ENCODE measurements at places on chromosomes 7 and 10.

GRCh38 chr7:106216923-106217542 is 67.8 kb downstream of the NAMPT start:
- DNase-seq: no peak

- no peak for DNase-seq
Observed at GRCh38 chr10:98696516-98696915, 249.8 kb upstream of the HPS1 start.

DNA sequence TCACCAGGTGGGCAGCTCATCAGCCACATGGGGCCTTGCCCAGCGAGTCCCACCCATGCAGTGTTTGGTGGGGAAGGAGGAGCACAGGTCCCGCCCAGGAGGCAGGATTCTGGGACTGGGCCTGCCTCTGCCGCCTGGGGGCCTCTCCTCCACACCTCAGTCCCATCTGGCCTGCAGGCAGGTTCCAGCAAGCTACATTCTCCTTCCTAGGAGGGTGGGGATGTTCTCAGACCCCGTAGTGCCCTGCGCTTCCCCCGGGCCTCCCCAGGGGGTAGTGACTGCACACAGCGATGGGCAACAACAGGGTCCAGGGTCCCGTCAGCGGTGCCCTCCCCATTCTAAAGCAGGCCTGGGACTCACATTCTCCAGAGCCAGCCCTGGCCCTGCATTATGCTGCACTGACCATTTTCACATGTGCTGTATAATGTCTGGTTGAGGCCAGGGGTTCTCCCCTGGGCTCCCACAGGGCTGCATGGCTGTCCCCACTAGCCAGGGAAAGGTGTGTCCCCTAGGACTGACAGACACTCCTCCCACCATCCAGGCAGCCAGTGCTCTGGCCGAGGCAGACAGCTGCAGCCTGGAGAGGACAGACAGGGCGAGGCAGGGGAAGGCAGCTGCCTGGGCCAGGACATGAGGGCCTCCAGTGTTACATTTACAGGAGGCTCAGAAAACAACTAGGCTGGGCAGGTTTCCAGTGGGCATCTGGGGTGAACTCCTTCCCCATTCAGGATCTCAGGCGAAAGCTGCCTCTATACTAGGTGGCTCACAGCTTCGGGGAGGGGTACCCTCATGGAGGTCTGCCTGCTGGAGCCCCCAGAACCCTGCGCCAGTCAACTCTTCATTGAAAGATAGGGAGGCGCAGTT is 9.3 kb downstream of the RASGEF1A start:
- DNase-seq: no peak

DNA sequence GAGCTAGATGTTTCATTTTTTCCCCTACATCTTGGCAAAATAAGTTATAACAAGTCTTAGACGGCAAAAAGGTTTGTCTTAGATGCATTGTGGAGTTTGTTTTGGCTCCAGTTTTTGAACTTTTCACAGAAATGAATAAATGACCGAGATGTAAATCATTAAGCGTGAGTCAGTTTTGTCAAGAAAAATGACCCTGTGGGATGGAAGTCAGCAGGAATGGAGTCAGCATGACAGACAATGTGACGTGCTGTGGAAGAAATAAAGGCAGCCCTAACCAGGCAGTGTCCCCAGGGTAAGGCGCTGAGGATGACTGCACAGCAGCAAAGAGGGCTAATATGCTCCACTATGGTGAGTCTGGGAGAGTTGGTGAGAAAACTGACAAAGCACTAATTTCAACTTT is 163.2 kb downstream of the NOC3L start:
- no peak for DNase-seq

DNA sequence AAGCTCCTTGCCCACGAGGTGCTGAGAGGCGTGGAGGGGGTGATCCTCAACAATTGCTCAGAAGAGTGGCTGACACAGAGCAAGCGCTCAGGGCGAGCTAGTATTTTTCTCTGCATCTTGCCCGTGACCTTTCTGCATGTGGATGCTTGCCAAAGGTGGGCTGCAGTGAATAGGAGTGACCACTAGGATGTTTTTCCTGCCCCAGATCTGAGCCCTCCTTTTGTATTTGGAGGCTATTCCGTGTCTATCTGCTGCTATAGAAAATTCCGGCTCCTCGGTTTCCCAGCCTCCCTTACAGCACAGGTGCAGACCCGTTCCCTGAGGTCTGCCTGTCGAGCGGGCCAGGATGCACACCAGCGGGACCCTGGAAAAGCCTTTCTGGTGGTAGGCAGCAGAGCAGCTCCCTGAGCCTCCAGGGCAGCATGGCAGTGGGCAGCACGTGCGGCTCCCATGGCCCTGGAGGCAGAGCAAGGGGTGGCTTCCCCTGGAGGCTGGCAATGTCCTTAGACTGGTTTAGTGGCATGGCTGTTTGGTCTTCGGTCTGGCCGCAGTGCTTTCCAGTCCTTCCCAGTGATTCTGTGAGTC is 145.1 kb upstream of the PCBD1 start:
- DNase-seq: no peak

GRCh38 chr7:99006739-99007424 is 128.6 kb downstream of the TRRAP start:
- DNase-seq: no peak

- peak; percentile 78 for DNase-seq
Observed at GRCh38 chr10:102119417-102120141, 589 bp downstream of the LDB1 start.

DNA sequence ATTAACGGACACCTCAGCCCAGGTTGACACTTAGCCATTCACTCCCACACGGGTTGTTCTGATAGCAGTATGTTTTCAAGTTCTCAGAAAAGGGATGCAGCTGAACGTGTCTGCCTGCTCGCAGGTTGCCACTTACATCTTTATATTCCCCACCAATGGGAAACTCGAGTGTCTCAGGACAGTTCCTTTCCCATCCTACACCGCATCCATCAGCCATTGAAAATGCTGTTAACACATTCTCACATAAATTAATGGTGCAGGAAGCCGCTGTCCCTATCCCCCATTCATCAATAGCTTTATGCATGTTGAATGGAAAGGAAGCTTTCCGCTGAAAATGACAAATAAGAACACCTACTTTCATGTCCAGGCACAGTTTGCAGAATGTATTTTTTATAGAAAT is 1.7 kb upstream of the FGFR2 start:
- no peak for DNase-seq

DNA sequence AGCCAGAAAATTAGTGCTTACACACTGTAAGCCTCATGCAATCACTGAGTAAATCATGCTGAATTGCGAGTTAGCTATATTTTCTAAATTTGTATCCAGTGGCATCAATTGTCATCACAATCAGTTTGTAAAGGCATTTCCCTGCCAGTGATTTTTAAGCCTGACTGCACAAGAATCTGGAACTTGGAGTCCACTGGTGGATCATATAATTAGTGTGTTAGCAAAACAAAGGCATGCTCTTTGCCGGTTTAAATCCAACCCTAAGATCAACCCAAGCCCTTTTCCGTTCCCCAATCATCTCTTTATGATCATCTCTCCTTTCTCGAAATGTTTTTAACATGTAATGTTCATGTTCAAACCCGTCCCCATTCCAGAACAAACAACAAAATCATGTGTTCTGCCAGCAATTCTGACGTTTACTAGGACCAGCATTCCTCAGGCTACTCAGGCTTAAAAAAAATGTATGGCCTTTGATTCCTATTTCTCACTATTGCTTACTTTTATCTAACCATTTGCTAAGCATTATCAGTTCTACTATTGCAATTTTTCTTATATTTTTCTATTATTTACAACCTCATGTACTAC is 649.2 kb downstream of the SORCS1 start:
- peak; percentile 75 for DNase-seq

DNA sequence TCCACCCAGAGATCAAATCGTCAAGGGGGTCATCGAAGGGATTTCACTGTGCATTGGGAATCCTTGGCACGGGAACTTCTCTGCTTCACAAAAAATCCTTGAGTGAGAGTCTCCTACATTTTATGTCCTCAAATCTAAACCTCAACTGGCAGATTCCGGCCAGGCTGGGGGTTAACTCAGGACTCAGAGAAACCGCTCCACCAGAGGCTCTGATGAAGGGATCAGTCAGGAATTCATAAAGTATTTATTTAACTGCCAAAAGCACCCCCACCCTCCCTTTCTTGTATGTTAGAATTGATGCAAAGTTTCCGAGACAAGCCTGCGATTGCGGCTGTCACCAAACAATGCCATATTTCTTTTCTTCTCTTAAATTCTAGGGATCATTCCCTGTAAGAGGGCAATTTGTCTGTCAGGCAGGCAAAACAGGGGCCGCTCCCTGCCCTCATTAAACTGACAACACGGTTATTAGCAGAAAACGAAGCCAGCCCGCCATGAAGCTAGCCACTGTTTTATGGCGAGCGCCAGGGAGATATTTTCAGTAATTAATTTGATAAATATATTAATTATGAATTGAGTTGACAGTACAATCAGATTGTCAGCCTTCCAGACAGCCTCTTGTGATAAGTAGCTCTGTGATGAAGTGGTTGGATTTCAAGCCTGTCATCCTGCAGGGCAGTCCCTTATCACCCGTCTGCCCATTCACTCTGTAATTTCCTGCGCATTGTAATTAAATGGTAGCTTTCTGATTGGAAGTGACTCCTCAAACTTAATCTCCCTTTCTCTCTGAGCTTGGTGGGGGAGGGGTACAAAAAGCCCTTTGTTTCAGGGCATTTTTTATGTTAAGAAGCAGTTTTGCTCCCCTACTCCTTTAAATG is 153.0 kb upstream of the GPR26 start:
- peak; percentile 88 for DNase-seq

GRCh38 chr10:133091316-133091715 is 3.6 kb downstream of the ADGRA1 start:
- no peak for DNase-seq

GRCh38 chr7:41693150-41693997 is 9.5 kb downstream of the INHBA start:
- no peak for DNase-seq

GRCh38 chr10:93488956-93489528 is 6.9 kb upstream of the MYOF start:
- no peak for DNase-seq

DNA sequence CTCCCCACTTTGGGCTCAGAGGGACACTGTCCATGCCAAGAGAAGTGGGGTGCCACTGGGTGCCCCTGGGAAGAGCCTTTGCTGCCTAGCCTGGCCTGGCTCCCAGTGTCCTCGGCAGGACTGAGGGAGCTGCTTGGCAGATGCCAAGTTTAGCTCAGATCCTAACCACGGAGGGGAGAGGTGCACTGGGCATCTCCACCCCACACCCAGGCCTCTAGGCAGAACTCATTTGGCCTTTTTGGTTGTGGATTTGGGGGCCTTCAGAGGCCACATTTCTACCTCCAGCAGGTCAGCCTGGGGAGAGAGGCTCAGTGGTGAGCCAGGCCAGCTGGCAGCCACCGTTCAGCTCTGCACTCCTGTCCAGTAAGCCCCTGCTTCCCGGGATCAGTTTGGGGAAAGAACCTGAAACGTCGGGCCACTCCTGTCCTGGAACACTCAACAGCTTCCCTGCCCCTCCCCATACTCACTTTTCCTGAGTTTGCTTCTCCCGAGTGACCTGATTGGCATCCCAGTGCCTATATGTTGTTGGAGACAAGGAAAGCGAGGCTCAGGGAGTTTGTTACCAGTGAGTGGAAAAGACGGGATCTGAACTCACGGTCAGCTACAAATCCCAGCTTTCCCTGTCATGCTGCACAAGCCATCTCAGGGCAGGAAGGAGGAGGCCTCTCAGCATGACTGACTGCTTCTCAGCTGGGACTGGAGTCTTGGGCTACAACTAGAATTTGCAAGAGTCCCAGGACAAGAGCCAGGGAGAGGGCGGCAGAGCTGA is 11.2 kb upstream of the CXCL12 start:
- no peak for DNase-seq

GRCh38 chr7:10579561-10579960 is 394.1 kb upstream of the PHF14 start:
- DNase-seq: no peak

- peak; percentile 49 for DNase-seq
Observed at GRCh38 chr7:100726996-100727761, 6.2 kb upstream of the ZAN start.

DNA sequence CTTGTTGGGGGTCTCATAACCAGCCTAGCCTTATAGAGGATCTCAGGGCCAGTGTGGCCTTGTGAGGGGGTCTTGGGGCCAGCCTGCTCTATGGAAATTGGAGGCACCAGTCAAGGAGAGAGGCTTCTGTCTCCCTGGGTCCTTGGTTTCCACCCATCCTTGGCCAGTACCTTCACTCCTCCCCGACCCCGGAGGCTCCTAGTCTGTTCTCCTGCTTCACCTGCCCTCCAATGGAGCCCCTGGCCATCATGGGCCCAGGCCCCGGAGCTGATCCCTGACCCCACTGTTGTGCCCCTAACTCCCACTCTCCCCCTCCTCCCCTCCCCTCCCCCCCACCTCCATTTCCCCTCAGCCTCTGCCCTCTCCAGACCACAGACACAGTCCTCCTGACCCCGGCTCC is 29.7 kb downstream of the RASGEF1A start:
- DNase-seq: no peak

DNA sequence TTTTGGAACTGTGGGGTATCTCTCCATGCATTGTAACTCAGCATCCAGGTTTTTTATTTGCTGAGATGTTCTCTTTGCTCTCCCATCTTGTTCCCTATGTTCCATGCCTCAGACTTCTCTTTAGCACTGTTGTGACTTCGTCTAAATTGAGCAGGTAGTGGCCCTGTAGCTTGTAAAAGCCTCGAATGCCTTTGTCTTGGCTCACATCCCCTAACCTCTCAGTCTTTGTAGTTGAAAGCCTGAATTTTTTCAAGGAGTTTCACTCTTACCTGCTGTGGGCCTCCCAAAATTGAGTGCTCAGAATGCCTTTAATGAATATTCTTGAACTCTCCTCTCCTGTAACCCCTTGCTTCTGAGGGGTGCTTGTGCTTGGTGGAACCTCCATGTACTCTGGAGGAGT is 1137.3 kb downstream of the REEP3 start:
- DNase-seq: no peak

GRCh38 chr10:6065835-6066234 is 3.7 kb upstream of the IL2RA start:
- DNase-seq: no peak

DNA sequence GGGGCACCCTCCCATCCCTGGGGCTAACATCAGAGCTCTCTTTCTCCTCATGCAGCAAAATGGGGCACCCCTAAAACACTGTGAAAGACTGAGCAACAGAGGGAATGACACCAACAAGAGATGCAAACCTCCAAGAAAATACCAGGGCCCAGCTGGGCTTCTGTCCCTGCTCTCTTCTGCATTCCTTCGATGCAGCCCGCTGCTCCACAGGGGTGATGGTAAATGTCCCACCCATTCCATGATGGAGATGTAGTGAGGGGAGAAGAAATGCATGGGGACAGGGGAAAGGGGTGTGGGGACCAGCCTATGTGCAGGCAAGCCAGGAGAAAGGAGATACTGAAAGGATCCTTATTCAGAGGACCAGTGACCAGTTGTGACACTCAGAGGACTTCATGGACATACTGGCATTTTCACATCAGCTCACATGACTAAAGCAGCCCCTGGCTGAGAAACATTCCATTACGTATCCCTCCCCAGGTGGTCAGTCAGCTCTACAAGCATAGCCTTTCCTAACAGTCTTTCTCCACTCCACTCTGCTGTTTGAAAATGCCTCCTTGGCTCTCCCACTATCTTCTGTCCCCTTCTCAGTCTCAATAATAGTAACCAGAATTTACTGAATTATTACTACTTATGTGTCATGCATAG is 13.3 kb downstream of the SORBS1 start:
- DNase-seq: no peak
